ENCODE measurements at places on chromosomes 12 and 14.

GRCh38 chr12:34598851-34599529 is 576.7 kb downstream of the ALG10 start:
- no peak for DNase-seq

DNA sequence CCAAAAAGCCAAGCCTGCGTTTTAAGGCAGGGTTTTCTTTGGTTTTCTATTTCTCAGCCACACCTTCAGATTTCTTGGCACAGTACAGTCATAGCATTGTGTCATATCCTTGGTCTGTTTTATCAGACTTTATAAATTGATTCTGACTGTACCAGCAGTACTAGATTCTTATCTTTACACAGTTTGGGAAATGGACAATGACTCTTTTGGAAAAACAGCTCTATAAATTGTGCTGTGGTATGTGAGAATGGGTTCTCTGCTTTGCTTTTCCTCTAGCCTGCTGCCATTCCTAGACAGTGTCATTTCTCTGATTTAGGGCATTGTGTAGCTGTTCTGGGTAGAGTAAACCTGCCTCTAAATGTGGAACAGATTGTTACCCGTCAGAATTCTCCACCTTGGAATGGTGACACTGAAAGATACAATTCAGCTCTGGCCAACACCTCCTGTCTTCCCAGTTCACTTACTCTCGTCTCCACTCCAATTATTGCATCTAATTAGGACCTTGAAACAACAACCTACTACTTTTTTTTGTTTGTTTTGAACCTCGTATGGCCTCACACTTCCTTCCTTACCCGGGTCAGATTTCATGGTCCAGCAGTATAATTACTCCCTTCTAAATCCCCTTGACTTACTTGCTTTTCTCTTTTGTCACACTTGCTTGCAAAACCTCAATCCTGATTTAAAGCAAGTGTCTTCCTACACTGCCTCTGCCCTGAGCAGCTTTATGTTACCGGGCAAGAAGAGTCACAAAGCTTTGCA is 226.3 kb downstream of the ERC1 start:
- no peak for DNase-seq

DNA sequence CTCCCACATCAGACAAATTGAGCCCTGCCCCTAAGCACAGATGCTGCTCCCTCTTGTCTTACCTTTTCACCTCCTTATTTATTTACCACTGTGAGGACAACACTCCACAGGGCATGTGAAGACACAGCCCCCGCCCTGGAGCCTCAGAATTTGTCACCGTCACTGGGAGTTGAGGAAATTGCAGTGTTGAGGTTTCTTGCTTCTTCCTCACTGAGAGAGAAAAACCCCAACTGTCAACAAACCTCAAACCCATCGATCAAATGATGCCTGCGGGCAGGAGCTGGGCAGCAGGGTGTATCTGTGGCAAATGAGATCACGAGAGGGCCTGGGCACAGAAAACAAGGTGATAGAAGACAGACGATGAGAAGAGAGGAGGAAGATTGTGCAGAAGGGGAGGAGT is 30.5 kb upstream of the PLEKHG3 start:
- no peak for DNase-seq

DNA sequence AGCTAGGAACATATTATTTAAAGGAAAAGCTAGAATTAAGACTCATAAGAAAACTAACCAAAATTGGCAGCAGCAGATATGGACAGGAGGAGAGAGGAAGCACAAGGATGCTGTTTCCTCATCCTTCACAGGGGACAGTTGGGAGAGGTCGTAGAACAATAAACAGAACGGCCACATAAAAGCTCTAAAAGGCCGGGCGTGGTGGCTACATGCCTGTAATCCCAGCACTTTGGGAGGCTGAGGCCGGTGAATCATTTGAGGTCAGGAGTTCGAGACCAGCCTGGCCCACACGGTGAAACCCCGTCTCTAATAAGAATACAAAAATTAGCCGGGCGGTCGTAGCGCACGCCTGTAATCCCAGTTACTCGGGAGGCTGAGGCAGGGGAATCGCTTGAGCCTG is 10.5 kb downstream of the TCL1B start:
- no peak for DNase-seq

GRCh38 chr12:11774821-11775220 is 125.3 kb downstream of the ETV6 start:
- DNase-seq = no peak

- no peak for DNase-seq
Measured at GRCh38 chr12:31853520-31853919, 105.7 kb upstream of the RESF1 start.

GRCh38 chr12:96343347-96343954 is 56.8 kb downstream of the CDK17 start:
- DNase-seq = no peak

GRCh38 chr12:14802721-14803010 is 612 bp downstream of the WBP11 start:
- DNase-seq = no peak

DNA sequence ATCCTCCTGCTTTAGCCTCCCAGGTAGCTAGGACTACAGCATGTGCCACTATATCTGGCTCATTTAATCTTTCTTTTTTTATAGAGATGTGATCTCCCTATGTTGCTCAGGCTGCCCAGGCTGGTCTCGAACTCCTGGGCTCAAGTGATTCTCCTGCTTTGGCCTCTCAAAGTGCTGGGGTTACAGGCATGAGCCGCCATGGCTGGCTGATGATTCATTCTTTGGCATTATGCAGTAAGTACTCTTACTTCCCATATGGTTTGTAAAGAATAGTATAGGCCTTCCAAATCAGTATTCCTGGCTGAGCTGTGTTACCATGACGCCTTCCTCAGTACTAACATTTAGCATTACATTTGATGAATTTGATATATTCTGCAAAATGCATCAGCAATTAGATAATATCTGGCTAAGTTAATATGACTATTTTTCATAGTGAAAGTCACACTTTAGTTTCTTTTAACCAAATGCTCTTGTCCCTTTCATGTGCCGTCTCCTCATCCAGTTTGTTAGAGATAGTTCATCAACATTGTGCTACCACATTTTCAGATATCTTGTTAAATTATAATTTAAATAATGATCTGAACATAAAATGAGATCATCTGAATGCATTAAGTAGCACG is 3.2 kb upstream of the MIA2 start:
- no peak for DNase-seq

GRCh38 chr12:86172913-86173443 is 83.2 kb downstream of the MGAT4C start:
- DNase-seq = no peak

- DNase-seq = no peak
Measured at GRCh38 chr12:89504560-89505346, 19.8 kb downstream of the GALNT4 start.

DNA sequence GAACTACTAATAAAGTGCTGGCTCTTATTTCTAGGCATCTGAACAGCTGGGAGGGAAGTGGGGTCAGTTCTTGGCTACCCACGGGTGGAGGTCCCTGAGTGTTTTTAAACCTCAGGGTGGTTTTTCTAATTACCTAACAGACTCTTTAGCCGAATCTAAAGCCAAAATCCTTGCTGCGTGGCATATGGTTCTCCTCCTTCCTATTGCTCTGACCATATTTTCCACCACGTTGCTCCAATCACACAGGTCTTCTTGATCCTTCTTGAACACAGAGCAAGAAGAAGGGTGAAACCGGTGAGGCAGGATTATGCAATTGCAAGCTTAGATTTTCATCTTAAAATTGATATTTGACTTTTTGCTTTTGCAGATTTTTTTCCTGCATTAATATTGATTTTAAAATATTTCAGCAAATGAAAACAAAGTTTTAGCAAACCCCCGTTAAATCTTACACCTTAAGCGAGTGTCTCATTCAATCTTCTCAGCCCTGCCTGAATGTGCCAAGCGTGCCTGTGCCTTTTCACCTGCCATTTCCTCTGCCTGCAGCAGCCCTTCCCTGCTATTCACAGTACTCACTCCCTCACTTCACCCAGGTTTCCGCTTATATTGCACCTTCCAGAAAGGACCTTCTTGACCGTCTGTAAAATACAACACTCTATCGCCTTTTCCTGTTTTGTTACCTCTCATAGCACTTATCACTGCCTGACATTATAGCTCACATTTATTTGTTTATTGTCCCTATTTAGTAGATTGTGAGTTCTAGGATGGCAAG is 506.0 kb downstream of the DIO2 start:
- no peak for DNase-seq

GRCh38 chr12:39572551-39572950 is 47.1 kb downstream of the ABCD2 start:
- DNase-seq = no peak

DNA sequence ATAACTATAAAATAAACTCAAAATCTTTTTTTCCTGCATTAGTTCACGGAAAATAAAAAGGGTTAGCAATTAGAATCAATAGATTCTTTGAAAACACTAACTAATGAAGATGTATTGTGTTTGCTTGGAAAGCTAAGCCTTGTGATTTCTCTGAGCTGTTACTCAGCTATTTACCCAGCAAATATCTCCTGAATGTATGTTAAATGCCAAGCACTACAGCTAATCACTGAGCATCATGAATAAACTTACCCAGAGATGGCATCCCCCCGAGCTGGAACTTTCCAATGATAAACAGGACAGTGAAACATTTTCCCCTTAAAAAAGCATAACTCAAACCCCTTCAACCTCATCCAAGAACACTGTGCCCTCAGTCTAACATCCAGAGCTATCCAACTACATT is 71.2 kb downstream of the SLC2A13 start:
- no peak for DNase-seq

GRCh38 chr12:108609537-108610335 is 11.9 kb upstream of the TMEM119 start:
- DNase-seq = no peak

GRCh38 chr12:110010853-110011723 is 11.9 kb downstream of the ANKRD13A start:
- peak; percentile 58 for DNase-seq

DNA sequence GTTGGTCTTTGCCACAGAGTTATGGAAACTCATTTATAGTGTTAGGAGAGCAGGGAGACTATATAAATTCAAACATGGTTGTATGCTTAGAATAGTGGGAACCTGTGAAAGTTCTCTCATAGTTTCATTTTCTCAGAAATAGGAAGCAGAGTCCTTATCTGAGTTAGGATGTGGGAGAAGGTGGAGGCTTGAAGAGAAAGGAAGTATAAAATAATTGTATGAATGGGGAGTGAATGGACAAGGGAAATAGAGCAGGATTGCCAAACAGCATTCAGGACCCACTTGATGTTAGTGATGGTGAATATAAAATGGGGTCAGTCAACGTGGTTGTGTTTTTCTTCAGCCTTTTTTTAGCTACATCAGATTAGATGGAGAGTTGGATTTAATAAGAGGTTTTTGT is 34.0 kb upstream of the TPH2 start:
- DNase-seq = no peak

GRCh38 chr14:78849952-78850351 is 679.8 kb downstream of the NRXN3 start:
- no peak for DNase-seq

DNA sequence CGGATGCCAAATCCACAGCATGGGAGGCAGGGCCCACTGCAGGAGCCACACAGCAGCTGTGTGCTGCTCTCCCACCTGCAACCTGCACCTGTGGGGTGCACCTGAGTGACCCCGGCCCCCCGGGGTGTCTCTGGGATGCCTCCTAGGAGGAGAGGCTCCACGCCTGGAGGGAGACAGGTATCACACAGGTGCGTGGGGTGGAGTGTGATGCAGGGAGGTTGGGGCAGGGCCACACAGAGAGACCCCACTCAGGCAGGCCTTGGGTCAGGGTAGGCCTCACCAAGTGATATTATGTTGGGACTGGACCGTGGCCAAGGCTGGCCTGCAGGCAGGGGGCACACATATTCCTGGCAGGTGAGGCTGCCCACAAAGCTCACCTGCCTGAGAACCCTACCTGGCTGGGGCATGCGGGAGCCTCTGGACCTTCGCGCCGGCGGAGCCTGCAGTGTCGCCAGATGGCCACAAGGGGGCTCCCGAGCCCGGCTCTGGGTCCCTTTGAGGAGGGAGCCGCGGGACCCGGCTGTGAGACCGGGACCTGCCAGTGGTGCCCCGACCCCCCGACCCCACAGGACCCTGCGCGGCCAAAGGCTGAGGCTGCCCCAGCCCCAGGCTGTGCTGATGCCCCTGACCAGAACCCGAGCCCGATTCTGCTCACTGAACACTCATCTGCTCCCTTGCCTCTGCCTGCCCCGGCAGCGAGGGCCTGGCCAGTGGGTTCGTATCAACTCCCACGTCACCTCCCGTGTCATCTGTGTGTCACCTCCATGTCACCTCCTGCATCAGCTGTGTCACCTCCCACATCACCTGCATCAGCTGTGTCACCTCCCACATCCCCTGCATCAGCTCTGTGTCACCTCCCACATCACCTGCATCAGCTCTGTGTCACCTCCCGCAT is 11.4 kb downstream of the TMEM121 start:
- peak; percentile 94 for DNase-seq

DNA sequence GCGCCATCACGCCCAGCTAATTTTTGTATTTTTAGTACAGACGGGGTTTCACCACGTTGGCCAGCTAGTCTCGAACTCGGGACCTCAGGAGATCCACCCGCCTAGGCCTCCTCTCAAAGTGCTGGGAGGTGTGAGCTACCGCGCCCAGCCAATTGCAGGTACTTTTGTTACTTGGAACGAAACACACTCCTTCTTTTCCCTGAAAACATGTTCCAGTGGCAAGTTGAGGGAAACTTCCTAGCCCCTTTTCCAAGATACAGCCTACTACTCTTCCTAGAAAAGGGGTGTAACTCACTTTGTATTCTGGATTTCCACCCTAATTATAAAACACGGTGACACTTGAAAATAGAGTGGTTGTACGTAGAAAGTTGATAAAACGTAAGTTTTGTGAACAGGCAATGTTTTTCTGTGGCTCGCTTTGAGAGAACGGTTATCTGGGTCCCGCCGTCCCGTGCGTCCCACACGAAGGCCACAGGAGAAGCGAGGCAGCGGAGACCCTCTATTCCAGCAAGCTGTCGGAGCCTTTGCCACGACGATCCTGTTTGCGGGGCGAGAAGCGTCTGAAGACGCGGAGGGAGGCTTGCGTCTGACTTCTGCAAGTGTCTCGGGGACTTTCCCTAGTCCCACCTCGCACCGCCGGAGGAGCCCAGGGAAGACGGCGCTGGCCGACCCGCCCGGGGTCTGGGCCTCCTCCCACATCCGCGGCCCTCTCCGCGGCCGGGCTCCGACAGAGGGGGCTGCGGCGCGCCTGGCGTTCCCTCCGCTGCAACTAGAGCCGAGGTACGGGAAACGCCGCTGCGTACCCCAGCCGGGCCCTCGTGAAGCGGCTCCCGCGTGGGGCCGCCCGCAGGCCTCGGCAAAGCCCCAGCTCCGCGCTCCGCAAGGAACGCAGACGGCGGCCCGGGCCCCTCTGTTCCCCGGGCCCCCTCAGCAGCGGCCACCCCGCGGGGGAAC is 745 bp downstream of the CDCA4 start:
- DNase-seq = peak; percentile 54

DNA sequence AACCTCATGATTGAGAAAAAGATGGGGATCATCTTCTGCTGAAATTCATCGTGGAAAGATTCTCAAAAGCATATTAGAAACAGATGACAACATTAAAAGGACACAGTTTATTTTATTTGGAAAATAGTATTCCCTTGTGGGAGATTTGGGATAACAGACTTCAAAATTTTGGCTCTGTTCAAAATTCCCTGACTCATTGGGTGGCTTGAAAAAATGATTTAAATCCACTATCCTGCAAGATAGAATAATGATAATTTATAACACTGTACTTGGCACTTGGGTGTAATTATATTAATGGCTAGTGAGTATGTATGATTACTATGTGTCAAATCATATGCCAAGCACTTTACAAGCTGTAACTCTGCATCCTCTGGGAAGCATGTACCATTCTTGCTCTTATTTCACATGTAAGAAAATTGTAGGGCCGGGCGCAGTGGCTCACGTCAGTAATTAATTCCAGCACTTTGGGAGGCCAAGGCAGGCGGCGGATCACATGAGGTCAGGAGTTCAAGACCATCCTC is 128.8 kb downstream of the LMNTD1 start:
- no peak for DNase-seq
